Pons (tissue), 1 donor: ENCODE measurements at places on chromosomes 5 and 9.
A peak's percentile ranks its signal among the peaks of the same experiment; 100 is the strongest.

DNA sequence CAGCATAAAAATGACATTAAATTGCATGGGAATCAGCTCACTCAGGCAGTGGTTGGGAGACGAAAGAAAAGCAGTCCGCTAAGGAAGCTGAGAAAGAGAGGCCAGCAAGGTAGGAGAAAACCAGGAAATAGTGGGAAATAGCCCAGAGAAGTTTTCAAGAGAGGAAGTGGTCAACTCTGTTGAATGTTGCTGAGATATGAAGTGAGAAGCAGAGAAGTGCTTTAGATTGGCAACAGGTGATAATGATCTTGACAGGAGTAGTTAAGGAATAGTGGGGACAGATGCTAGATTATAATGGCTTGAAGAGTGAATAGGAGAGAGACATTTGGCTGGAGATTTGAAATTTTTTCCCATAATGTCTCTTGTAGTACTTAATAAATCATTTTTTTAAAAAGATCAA is 30.8 kb downstream of the CNTRL start:
- no peak for DNase-seq

DNA sequence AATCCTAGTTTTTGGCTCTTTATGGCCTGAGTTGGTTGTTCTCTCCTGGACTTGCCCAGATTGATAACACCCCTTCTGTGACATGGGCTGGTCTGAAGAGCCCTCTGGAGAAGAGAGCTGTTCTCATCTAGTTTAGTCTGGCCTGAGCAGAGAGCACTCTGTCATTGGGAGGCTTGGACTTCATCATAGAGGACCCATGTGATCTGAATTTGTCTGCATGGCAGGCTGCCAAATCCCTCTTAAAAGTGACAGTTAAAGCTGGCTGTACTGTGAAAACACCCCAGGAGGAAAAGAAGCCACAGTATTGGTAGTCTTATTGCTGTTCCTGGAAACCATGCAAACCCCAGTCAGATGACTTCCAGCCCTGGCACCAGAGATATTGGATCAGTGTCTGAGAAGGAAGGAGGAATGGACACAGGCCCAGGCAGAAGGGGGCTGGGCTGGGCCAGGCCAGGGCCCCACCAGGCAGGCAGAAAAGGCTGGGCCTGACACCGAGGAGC is 3.7 kb upstream of the WDR31 start:
- DNase-seq: peak; percentile 97

DNA sequence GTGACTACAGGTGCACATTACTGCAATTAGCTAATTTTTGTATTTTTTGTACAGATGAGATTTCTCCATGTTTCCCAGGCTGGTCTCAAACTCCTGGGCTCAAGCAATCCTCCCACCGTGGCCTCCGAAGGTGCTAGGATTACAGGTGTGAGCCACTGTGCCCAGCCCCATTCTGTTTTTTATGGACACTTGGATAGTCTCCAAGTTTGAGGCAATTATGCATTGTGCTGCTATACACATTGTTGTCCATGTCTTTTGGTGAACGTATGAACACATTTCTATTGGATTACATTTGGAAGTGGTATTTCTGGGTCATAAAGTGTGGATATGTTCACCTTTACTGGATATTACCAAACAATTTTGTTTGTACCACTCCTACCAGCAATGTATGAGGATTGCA is 22.4 kb upstream of the PLPP1 start:
- DNase-seq: no peak

DNA sequence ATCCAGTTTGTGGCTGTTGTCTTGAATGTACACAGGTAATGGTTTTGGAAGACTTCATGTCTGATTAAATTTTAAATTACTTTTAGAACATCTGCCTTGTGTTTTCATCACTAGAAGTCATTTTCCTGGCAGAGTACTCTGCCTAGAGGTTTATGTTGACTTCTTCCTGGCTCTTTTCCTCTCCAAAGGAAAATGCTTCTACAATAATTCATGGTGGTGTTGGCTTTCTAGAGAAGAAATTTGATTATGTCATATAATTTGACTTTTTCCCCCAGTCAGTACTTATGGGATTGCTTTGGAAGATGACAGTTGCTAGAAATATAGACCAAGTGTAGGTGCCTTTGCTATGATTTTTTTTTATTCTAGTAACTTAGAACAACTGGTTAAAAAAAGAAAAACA is 46.8 kb downstream of the F2RL2 start:
- DNase-seq: no peak

- peak; percentile 5 for DNase-seq
These were observed 44.8 kb upstream of the BNC2 start for GRCh38 chr9:16915126-16915831.

GRCh38 chr5:87735923-87736322 is 323.2 kb upstream of the CCNH start:
- DNase-seq: no peak

- DNase-seq: no peak
These were observed 233.3 kb upstream of the DAP start for GRCh38 chr5:10994091-10994986.

DNA sequence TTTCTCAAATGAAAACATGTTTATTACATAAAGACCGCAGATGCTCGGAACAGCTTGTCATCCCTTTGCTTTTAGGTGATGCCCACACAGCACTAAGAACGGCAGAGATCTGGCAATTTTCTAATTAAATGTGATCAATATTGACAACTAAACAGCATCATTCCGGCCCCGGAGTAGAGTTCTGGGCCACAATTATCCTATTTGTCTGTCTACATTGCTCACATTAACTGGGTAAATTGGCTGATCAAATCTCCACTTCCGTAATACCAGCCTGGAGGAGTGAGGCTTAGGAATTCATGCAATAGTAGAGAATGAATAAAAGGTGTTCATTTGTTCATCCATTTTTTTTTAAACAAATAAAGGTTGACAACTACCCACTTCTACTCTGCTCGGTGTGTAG is 245.1 kb upstream of the C9orf72 start:
- no peak for DNase-seq

DNA sequence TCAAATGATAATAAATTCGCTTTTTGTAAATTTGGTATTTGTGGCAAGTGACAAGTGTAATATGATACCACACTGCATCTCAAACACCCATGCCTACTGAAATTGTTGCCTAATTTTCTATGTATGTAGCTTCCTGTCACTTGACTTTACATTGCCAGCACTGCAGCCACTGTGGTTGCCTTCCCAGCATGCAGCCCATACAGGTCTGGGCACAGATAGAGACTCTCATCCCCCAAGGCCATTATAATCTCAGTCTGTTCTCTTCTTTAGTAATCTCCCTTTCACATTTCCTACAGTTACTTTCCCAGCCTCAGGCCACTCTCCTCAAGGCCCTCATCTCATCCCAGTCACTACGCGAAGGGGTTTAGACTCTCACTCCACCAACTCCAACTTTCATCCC is 1200.6 kb downstream of the PTPRD start:
- DNase-seq: no peak

GRCh38 chr9:115161446-115161845 is 43.5 kb upstream of the TNC start:
- DNase-seq: no peak

- peak; percentile 83 for DNase-seq
These were observed 34.6 kb upstream of the NEK6 start for GRCh38 chr9:124222918-124223720.

GRCh38 chr9:70412832-70413463 is 1.5 kb downstream of the KLF9 start:
- peak; percentile 71 for DNase-seq

DNA sequence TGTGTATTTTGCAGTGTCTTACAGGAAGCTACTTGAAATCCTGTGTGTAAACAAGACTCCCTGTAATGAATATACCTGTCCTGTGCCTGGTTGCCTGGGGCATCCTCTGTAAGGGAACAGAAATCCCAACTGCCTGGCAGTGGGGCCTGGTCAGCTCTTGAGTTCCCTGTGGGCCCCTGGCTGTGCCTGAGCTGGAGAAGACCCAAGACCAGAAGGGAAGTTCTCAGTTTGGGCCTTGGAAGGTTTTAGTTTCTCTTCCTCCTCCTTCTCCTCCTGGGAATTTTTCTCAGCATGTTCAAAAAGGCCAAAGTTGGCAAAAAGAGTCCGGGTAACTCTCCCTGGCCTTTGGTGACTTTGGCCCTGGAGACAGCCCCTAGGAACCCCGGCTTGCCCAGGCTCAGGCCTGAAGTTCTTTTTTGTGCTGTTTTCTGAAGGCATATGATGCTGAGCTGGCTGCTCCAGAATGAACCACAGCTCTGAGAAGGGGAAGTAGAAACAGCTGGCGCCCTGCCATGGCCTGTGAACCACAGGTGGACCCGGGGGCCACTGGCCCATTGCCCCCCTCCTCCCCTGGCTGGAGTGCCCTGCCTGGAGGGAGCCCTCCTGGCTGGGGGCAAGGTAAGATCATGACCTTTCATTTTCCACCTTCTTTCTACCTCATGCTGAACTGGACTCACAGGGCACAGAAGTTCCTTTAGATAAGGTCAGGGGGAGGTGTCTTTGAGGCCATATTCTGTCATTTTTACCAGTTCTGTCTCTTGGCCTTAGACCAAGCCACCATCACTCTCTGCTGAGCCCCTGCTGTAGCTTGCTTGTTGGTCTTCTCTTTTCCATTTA is 5.8 kb downstream of the TMEM268 start:
- DNase-seq: peak; percentile 66

- DNase-seq: peak; percentile 70
These were observed 45.9 kb downstream of the PRRT1B start for GRCh38 chr9:131590907-131591844.

GRCh38 chr9:108053555-108054061 is 564.0 kb upstream of the KLF4 start:
- peak; percentile 4 for DNase-seq

DNA sequence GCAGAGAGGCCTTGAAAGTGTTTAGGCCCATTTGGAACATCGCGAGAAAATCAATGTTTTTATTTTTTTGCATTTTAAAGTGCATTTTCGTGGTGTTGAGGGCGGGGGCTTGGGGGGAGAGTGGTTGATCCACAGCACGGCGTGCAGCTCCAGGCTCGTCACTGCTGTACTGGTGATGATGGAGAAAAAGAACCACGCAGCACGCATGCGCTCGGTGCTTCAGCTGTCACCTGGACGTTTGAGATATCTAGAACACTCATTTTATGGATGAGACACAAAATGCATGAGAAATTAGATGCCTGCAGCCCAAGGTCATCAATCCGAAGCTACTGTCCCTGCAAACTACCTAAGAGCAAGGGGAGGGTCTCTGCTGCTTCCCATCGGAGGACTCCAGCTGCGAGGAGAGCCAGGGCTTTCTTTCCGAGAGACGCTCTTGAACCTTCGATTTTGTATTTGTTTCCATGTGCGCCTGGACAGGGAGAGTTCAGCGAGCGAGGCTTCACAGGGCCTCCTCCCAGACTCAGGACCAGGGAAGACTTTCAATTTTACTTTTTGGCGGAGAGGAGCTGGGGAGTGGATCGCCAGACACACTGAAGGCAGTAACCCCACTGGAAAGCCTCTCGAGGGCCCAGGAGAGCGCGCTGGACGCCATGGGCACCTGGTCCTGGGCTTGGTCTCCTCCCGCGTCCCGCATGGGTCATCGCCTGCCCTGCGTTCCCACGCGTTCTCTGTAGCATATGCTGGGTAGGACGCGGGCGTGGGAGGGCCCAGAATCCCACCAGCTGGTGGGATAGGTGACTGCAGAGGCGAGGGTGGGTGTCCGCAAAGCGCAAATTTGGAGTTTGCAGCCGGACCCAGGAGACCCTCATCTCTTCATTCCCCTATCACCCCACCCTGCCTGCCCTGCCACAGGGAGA is 2.5 kb downstream of the DMRT2 start:
- peak; percentile 17 for DNase-seq

DNA sequence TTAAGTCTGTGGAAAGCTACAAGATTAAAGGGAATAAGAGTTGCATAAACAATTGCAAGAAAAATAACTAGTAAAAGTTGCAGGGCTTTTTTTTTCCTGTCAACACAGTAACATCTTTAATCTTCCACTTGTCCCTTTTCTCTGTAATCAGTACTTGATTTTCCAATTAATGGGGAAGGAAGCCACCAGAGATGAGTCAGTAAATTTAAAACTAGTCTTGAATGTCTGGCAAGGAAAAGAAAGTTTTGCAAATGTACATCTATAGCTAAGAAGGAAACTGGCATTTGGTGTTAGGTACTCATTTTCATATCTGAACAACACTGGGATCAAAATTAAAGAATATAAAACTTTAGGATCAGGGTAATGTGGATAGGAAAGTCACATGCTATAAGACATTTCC is 17.1 kb downstream of the DAP start:
- no peak for DNase-seq

DNA sequence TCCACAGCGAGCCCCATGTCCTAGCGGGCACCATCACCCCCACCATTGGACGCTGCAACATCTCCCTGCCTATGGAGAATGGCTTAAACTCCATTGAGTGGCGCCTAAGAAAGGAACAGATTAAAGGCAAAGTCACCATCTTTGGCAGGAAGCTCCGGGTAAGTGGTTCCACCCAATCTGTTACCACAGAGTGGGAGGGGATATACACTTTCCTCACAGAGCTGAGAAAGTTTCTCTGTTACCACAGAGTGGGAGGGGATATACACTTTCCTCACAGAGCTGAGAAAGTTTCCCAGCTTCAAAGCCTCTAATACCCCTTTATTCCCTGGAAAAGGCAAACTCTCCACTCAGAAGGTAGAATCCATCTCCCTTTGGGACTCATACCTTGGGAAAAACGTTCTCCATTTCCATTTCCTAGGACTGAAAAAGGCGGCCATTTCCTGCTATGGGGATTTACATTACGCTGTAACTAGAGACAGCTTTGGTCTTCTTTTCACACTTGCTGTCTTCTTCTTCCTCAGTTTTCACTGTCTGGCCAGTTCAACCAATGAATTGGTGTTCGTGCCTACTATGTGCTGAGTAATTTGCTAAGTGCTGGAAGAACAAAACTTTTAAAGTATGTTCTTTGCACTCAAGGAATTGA is 63.4 kb upstream of the WWC1 start:
- no peak for DNase-seq
